ENCODE measurements at places on chromosomes 6 and 20.

GRCh38 chr6:125182237-125183008 is 28.9 kb downstream of the TPD52L1 start:
- no peak overlapping the region for H3K4me3 ChIP-seq
- H3K27me3 ChIP-seq: no peaks in the 10 kb centered on the region
- no peaks in the 10 kb centered on the region for H3K36me3 ChIP-seq
- DNase-seq: no peak
- peaks cover 9% of the 10 kb centered on the region for H3K4me1 ChIP-seq
- no peak overlapping the region for H3K27ac ChIP-seq

GRCh38 chr6:149783551-149783950 is 34.0 kb downstream of the PCMT1 start:
- H3K4me1 ChIP-seq: no peaks in the 10 kb centered on the region
- H3K27ac ChIP-seq: no peak overlapping the region
- H3K36me3 ChIP-seq: peaks cover 11% of the 10 kb centered on the region
- no peak overlapping the region for H3K4me3 ChIP-seq
- H3K27me3 ChIP-seq: no peaks in the 10 kb centered on the region
- DNase-seq: no peak

DNA sequence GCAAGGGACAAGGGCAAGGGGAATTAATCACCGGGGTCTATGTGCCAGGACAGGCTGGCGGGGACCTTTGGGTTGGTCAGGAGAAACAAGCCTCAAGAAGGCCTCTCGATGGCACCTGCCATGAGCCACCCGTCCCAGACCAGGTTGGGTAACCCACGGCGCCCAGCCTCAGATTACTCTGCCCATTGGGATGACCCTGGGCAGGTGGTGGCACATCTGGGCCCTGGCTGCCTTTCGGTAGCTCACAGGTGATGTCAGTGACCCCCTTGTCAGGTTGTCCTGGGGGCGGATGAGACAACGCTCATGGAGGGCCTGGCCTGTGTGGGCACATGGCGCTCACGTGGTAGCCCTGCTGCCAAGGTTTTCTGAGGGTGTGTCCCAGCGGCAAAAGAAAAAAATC is 152.2 kb downstream of the SYCP2 start:
- no peak overlapping the region for H3K4me3 ChIP-seq
- peaks cover 2% of the 10 kb centered on the region for H3K27me3 ChIP-seq
- no peaks in the 10 kb centered on the region for H3K4me1 ChIP-seq
- H3K27ac ChIP-seq: no peak overlapping the region
- DNase-seq: no peak

DNA sequence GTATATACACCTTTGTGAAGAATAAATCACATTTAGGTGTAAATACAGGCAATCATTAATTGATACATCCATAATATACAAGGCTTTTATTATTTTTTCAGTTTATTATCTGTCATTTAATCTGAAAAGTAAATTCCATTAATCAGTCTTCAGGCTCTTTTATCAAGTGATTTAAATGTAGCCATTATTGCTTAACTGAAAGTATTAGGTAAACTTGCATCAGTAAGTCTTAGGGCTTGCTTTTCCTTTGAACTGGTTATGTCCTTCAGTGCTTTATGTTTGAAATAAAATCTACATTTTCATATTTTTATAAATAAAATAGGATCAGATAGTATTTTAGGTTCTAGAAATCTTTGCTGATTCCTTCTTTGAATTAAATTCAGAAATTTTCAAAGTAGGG is 4.1 kb downstream of the TPBG start:
- H3K27ac ChIP-seq: no peak overlapping the region
- H3K4me1 ChIP-seq: peaks cover 23% of the 10 kb centered on the region
- no peak for DNase-seq
- H3K27me3 ChIP-seq: peaks cover 10% of the 10 kb centered on the region
- no peak overlapping the region for H3K4me3 ChIP-seq

- H3K4me3 ChIP-seq: no peak overlapping the region
- H3K4me1 ChIP-seq: no peaks in the 10 kb centered on the region
- H3K27me3 ChIP-seq: no peaks in the 10 kb centered on the region
- DNase-seq: no peak
- no peak overlapping the region for H3K27ac ChIP-seq
- no peaks in the 10 kb centered on the region for H3K36me3 ChIP-seq
Observed at GRCh38 chr6:72037006-72037405, 150.7 kb downstream of the RIMS1 start.

- peak overlapping the region; percentile 23 for H3K4me3 ChIP-seq
- peak; percentile 42 for DNase-seq
- no peak overlapping the region for H3K27ac ChIP-seq
- H3K4me1 ChIP-seq: peaks cover 4% of the 10 kb centered on the region
Observed at GRCh38 chr20:25987073-25987927, 290.6 kb upstream of the ZNF337 start.

DNA sequence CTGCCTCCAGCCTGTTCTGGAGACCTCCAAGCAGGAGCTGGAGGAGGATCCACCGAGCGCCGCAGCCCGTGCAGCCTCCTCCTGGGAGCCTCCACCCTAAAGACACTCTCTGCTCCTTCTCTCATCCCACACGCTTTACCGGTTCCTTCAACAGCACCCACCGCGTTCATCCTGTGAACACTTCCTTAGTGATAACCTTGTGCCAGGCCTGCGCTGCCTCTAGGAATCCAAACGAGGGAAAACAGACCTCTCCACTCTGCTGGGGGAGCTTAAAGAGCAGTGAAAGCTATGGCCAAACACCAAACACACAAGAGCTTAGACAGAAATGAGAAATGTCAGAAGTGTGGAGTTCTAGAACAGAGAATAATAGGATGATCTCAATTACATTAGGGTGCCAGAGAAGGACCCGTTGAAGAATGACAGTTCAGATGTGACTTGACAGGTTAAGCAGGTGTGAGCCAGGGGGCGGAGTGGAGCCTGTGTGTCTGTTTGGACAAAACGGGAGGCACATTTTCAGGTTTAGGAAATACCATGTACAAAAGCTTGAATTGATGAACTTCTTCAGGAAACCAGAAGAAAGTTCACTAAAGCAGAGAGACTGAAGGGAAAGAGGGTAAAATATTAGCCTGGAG is 28.5 kb upstream of the HLA-DRB5 start:
- no peak overlapping the region for H3K4me3 ChIP-seq
- no peaks in the 10 kb centered on the region for H3K4me1 ChIP-seq
- no peak for DNase-seq
- H3K27ac ChIP-seq: no peak overlapping the region
- no peaks in the 10 kb centered on the region for H3K36me3 ChIP-seq

DNA sequence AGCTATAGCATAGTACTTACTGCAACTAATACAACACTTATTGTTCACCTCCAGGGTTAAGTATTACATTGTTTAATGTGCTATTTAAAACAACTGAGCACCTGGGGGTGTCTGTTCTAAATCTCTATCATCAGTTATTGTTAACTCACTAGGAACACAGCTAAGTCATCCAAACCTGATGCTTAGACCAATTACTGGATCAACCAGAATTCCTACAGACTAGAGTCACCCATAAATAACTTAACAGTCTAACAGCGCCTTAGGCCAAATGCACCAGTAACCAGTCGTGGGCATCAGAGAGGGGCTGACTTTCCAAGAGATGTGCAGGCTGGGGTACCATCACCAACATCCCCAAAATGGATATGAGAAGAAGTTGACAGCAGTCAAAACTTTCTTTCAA is 110.7 kb downstream of the ADTRP start:
- no peaks in the 10 kb centered on the region for H3K27me3 ChIP-seq
- DNase-seq: no peak
- H3K4me1 ChIP-seq: no peaks in the 10 kb centered on the region
- H3K4me3 ChIP-seq: no peak overlapping the region
- H3K27ac ChIP-seq: no peak overlapping the region

- peak; percentile 89 for DNase-seq
- H3K36me3 ChIP-seq: no peaks in the 10 kb centered on the region
- H3K27ac ChIP-seq: peak overlapping the region; percentile 86
- H3K4me1 ChIP-seq: peaks cover 39% of the 10 kb centered on the region
- H3K27me3 ChIP-seq: no peaks in the 10 kb centered on the region
Observed at GRCh38 chr20:50460608-50461267, 49.4 kb upstream of the PTPN1 start.

GRCh38 chr20:47148059-47148458 is 208.4 kb downstream of the ZMYND8 start:
- no peaks in the 10 kb centered on the region for H3K36me3 ChIP-seq
- H3K27me3 ChIP-seq: no peaks in the 10 kb centered on the region
- no peaks in the 10 kb centered on the region for H3K4me1 ChIP-seq
- no peak overlapping the region for H3K27ac ChIP-seq

GRCh38 chr20:25076731-25077609 is 5.0 kb downstream of the VSX1 start:
- peaks cover 18% of the 10 kb centered on the region for H3K4me1 ChIP-seq
- no peak overlapping the region for H3K27ac ChIP-seq
- peak overlapping the region; percentile 23 for H3K4me3 ChIP-seq

DNA sequence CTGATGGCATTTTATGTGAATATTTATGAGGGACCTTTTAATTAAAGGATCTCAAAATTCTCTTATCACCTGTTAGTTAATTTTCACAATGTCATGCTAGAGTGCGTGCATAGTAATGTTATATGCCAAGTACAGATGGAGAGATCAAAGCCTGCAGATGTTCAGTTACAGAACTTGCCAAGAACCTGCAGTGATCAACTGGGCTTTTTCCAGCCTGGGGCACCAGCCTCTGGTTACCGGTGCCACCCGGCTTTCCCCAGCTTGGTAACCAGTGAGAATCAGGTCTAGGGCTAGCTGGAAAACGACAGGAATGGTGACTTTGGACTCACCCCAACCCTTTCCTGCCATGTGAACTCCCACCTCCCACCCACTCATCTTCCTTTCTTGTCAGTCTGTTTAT is 91.8 kb downstream of the CAP2 start:
- no peak for DNase-seq
- no peak overlapping the region for H3K4me3 ChIP-seq
- H3K36me3 ChIP-seq: no peaks in the 10 kb centered on the region
- H3K27ac ChIP-seq: no peak overlapping the region

- no peaks in the 10 kb centered on the region for H3K4me1 ChIP-seq
- no peaks in the 10 kb centered on the region for H3K36me3 ChIP-seq
- no peak overlapping the region for H3K4me3 ChIP-seq
- no peaks in the 10 kb centered on the region for H3K27me3 ChIP-seq
Observed at GRCh38 chr20:787825-788224, 19.5 kb upstream of the SLC52A3 start.

DNA sequence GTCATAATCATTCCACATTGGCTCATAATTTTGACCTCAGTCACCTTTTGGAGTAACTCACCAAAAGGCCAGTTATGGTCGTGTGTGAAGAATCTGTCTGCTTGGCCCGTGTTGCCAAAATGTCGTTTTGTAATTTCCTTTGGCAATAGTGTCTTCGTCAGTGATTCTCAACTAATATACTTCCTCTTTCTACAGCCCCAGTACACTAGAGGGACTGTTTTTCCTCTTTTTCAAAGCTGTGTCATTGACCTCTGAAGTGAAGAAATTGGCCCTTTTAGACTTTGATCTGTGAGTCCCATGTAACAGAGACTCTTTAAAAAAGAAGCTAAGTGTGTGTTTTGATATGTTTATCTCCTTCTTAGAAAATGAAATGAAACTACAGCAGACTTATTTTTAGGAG is 5.2 kb downstream of the FOXO3 start:
- DNase-seq: no peak
- no peaks in the 10 kb centered on the region for H3K27me3 ChIP-seq
- no peak overlapping the region for H3K4me3 ChIP-seq
- H3K27ac ChIP-seq: peak overlapping the region; percentile 82

DNA sequence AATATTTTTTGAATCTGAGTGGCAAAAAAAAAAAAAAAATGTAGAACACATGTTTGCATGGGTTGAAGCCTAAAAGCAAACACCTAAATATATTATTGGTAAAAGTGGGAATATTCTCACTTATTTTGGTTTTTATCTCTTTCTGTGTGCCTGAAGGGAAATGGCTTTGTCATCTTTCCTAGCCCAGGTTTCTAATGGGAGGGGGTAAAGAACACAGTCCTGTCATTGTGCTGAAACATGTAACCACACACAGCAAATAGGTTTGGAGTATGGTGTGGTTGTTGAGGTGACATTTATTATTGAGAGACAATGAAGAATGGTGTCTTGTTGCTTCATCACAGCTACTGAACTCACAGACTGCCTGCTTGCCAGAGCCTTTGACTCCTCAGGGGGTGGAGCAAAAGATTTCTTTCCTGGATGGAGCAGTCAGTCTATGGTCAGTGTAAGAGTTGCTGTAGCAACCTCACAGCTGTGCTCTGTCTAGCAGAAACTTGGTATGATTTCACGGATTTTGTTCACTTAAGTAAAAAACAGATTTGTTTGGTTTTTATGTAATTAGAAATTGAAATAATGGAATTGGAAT is 70.2 kb downstream of the CEP57L1 start:
- peaks cover 8% of the 10 kb centered on the region for H3K36me3 ChIP-seq
- H3K4me3 ChIP-seq: no peak overlapping the region
- no peaks in the 10 kb centered on the region for H3K4me1 ChIP-seq
- DNase-seq: no peak
- H3K27ac ChIP-seq: no peak overlapping the region

DNA sequence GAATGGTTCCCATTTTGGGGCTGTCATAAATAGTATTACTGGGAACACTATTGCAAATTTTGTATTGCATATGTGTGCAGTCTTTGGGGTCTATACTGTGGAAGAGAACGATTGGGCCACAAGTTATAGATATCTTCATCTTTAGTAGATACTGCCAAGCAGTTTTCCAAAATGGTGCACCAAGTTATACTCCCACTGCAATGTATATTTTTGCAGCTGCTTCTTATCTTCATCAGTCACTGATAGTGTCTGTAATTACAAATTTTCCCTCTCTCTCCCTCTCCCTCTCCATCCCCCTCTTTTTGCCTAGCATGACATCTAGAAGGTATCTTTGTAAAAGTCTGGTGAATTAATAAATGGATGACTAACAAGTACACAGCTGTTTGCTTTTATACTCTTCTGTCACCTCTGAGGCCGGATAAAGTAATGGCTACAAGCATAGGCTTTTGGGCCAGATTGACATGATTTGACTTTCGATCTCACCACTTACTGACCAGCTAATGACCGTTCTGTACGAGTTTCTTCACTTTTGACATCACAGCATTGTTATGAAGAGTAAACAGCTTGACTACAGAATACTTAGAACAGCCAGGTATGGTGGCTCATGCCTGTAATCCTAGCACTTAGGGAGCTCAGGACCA is 113.3 kb upstream of the SLC2A12 start:
- H3K4me3 ChIP-seq: no peak overlapping the region
- DNase-seq: no peak
- H3K27me3 ChIP-seq: no peaks in the 10 kb centered on the region
- H3K4me1 ChIP-seq: peaks cover 14% of the 10 kb centered on the region
- H3K36me3 ChIP-seq: peaks cover 15% of the 10 kb centered on the region
- no peak overlapping the region for H3K27ac ChIP-seq
